ENCODE measurements at places on chromosomes 2 and 18.

DNA sequence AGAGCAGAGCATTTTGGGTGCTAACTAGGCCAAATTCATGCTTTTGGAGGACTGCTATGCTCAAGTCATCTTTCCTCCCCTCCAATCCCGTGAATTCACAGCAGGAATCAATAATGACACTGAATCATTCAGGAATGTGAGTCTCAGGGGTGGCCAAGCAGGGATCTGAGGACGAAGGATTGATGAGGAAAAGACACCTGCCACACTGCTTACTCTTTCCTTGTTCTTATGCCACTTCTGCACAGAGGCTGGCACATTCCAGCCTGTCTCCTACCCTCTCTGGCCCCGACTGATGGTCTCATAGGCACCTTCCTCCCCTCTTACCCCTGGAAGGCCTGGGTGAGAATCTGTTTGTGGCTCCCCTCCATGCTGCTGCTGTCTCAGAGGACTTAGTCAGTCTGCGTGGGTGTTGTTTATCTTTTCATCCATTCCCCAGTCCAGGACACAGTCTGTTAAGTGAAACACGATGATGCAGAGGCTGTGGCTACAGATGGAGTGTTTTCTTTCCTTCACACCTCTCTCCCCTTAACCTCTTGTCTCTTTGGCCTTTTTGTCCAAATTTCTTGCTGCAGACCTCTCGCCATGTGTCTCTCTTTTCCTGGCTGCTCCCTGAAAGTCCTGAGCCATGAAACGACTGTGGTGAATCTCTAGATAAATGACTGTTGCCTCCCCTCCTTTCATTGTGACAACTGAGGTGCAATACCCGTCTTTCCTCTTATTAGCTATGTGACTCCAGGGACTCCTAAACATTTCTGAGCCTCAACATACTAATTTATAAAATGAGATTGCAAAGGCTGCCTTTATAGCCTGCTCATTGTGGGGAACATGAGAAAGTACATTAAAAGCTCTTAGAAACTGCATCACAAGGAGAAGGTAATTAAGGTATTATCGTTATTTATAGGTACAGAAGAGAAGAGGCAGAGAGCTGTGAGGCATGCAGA, 86.9 kb downstream of the RDH14 start:
- peak; percentile 69 for DNase-seq

GRCh38 chr2:8310557-8311455, 371.1 kb upstream of the ID2 start:
- no peak for DNase-seq

DNA sequence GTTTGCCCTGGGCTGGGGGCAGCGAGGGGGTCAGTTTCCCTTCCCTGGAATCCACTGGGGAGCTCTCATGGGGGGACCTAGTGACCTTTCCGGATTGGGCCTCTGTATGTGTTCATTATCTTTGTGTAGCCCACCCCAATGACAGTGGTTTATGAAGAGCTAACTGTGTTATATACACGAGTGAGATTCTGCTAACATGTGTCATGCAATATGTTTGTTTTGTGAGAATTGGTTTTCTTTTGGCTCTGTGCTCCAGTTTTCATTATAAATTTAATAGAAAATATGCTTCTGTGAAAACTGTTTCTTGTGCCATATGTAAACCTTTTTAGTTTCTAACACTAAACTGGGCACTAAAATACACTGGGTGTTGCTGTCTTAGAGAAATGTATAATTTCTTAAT, 110.6 kb downstream of the WDSUB1 start:
- DNase-seq, result no peak

GRCh38 chr2:48356701-48357325, 173.1 kb upstream of the STON1 start:
- no peak for DNase-seq

GRCh38 chr2:5409898-5410381, 282.2 kb upstream of the SOX11 start:
- DNase-seq, result no peak

Measured in kidney tubule cell (primary cell).